ENCODE measurements at places on chromosomes 3 and 15. TPM values are rescaled to one million over a fixed set of nuclear protein-coding genes. Genes with fewer than 3 reads are reported as not detected.

Gene SPTBN5
- 1.7 TPM for total RNA-seq

Gene GOLGA6L4
- total RNA-seq, result 0.99 TPM

Gene C15orf62
- 1.7 TPM for total RNA-seq

Gene PRTG
- total RNA-seq, result not detected

Gene ANP32A
- 204 TPM for total RNA-seq

GRCh38 chr3:188184160-188184559 is 30.2 kb downstream of the LPP start:
- no peak for DNase-seq

DNA sequence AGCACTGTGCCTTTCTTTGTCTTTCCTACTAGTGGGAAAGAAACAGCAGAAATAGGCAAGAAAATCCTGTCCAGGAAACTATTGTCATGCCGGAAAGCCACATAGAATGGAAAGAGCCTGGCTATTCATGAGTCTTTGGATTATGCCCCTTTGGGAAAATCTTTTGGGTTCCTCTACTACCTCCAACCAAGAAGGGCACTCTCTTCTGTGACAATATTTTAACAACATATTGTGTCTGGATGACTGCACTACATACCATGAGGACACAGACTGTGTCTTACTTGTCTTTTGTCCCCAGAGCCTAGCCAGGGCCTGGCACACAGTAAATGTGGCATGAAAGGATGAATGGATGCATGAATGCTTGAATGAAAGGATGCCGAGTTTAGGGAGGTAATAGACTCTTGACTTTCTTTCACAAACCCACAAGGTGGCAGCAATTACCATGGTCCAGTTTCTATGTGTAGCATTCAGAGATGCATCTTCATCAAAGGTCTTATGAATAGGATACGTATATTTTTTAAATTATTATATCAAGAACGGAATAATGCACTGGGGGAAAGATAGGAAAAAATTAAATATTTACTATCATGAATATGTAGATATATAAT is 30.3 kb downstream of the ARL14 start:
- peak; percentile 23 for DNase-seq

DNA sequence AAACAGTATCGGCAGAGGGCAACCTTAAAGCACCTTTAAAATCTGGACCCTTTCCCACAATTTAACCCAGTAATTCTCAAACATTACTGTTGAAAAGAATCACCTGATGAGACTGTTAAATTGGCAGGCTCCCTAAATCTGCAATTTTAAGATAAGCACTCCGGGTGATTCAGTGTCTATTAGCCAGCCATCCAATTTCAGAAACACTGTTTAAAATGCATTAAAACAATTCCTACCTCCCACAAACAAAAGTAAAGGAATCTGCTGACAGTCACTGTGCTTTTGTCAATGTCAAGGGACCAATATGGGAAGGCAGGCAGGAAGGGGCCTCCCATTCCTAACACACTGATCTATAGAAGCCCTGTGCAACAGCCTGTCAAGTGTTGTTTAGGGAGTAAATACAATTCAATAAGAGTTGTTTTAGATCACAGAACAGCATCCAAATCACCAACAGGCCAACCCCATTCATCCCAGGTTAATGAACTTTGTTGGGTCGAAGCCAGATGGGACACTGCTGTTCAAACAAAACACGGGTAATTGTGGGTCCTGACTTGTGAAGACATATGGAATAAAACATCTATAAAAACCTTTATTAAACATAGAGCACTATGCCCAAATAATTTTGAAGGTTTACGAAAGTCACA is 21.4 kb downstream of the SIAH2 start:
- no peak for DNase-seq

DNA sequence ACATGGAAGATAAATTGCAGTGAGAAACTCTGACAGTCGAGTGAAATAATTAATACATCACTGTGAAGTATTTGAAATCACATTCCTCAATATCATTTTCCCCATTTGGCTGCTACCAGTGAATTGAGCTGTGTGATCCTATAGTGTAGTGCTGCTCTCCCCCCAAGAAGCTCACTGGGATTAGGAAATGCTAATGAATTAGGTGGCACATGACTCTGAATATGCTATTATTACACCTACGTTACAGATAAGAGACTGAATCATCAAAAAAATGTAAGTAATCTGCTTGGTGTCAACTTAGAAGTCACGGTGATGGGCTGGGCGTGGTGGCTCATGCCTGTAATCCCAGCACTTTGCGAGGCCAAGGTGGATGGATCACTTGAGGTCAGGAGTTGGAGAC is 34.7 kb upstream of the SYNM start:
- no peak for DNase-seq

DNA sequence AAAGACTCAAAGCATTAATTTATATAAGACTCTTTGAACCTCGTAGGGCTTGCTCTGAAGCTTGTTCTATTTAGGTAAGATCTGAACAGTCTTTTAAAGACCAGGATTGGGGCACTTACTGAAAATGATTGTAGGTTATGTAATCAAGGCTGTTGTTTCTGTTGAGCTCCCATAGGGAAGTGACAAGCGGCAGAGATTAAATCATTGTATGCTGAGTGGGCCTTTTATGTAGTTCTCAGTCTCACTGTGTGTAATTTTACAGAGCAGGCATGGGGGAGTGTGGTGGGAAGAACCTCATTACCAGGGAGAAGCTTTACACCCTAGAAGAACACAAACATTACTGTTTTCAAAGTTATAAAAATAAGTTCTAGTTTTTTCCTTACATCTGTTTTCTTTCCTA is 160.0 kb upstream of the SNTN start:
- DNase-seq, result no peak

- no peak for DNase-seq
Measured at GRCh38 chr3:12070098-12070497, 65.9 kb downstream of the SYN2 start.

- DNase-seq, result no peak
Measured at GRCh38 chr3:134827213-134827612, 32.2 kb downstream of the EPHB1 start.

GRCh38 chr15:101315736-101316135 is 20.7 kb upstream of the SNRPA1 start:
- DNase-seq, result no peak

- DNase-seq, result no peak
Measured at GRCh38 chr3:100420885-100421284, 19.5 kb downstream of the LNP1 start.

DNA sequence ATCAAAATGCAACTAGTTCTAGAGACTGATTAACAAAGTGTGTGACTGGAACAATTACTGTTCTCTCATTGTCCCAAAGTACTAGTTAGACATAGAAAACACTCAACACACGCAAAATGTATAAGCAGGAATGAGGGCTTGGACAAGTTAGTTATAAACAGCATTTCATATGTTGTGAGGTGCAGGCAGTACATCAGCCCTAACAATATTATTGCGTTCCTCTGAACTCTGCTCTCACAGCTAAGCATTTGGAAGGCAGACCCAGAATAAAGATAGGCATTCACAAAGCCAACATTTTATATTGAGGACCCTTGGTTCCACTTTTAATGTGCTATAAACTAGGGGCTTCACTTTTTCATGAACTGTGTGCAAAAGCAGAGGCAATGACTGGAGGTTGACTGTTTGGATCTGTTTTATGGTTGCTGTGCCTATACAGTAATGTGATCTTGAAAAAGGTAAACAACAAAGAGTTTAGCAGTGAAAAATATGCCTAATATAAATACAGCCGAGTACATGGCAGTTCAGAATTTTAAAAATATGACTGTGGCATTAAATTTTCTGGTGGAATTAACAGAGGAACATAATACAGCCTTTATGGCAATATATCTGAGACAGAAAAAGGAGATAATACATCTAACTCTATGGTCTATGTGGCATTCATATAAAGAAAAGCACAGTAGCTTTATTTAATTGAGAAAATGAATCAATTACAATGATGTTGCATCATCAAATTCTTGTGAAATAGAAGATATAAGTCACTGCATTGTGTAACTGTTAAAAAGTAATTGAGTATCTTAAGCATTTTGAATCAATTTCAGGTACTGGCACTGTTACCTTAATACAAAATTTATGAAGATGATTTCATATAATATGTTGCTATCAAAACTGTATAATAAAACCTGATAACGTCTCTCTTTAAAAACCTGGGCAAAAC is 80.0 kb upstream of the SKOR1 start:
- no peak for DNase-seq

GRCh38 chr3:25906132-25906906 is 116.4 kb downstream of the OXSM start:
- no peak for DNase-seq

GRCh38 chr3:138468886-138469285 is 34.5 kb downstream of the ESYT3 start:
- DNase-seq, result no peak

Data from activated T-cell treated with anti-CD3 and anti-CD28 coated beads, Interleukin-2, amount 50 U/mL, for 72 hours (primary cell).